ENCODE measurements at places on chromosomes 1 and 21.

GRCh38 chr1:243500512-243500911 is 244.7 kb downstream of the SDCCAG8 start:
- no peak for DNase-seq

DNA sequence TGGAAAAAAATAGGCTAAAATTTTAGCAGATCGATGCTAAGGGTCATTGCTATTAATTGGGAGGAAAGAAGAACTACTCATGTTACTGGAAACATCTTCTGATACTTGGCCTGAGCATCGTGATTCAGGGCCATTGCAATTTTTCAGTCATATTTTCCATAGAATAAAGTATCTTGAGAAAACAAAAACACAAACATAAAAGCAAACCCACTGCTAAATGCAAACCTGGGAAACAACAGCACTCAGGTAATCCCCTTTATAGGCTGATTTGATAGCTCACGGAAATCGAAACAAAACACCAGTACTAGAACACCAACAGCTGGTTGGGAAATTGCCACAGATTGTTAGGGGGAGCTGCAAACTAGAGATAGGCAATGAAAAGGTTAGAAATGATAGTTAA is 172.9 kb upstream of the ESRRG start:
- no peak for DNase-seq

DNA sequence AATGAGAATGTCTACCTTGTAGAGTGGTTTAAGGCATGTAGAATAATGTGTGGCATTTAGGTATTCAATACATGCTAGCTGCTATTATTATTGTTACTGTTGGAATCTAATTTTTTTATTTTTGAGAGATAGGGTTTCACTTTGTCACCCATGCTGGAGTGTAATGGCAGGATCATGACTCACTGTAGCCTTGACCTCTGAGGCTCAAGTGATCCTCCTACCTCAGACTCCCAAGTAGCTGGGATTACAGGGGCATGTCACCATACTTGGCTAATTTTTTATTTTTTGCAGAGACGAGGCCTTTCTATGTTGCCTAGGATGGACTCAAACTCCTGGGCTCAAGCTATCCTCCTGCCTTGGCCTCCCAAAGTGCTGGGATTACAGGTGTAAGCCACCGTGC is 61.9 kb downstream of the EPB41 start:
- no peak for DNase-seq

- no peak for DNase-seq
Measured at GRCh38 chr1:39494671-39495410, 3.4 kb downstream of the BMP8A start.

GRCh38 chr21:23729331-23729730 is 1878.0 kb downstream of the MRPL39 start:
- no peak for DNase-seq

- no peak for DNase-seq
Measured at GRCh38 chr1:58848818-58849411, 65.1 kb upstream of the JUN start.

DNA sequence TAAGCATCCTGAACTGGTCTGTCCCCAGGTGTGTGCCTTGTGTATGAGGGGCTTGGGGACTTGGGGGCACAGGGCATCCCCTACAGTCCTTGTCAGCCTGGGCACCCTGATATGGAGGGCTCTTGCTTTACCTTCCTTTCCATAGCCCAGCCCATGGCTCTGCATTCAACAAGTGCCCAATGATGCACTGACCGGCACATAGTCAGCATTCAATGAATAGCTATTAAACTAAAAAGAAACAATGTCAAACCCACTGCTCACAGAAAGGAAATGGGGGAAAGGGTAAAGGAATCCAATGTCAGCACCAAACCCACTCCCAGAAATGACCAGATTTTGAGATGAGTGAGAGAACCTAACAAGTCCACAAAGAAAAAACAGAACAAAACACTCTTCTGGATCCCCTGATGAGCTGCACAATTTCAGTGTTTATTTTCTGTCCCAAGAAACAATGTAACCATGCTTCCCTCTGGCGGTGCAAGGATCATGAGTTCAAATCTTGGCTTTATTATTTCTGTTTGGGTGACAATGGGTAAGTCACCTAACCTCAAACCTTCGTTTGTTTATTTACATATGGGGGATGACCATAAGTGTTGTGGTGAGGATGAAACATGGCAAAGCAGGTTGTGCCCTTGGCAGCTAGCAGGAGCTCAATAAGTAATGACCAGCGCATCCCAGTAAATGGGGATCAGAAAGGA is 22.0 kb downstream of the SYT6 start:
- no peak for DNase-seq

DNA sequence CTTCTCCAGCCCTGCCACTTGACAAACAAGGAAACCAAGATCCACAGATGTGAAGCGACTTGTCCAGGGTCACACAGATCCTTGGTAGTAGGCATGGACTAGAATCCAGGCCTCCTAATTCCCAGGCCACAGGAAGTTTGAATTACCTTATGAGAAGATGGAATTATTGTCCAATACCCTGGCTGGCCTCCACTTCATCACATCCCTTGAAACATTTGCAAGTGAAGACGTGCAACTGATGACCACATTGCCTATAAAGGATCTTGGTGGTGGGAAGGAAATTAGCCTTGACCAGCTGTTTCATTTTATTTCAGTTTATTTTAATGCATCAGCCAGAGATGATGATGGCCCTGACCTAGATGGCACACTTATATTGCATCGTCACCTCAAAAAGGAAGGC is 165.8 kb upstream of the CAMK1G start:
- no peak for DNase-seq

DNA sequence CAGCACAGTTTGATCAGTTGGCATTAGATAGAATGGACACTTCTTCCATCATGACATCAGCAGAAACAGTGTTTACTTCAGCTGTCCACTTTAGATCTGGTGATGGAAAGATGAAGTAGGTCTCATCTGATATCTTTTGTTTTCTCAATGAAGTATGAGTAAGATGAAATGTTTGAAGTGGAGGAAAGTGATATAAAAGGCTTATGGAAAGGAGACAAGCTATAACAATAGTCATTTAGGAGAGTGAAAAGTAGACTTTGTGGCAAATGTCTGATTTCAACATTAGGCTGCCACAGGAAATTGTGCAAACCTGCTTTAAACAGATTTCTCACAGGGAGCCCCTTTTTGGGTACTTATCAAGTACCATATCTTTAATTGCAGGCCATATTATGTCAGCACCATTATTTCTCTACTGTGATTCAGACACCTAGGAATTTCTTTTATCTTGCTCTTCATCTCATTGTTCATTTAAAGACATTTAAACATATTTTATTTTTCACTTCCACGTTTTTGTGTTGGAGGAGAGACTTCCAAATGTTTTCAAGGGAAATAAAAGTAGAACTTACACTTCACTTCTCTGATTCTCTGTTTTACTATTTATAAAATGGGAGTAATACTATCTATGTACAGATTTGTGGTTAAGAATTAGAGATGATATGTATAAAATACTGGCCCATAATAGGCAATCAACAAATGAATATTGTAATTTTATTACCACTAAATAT is 18.1 kb downstream of the PDC start:
- no peak for DNase-seq

- no peak for DNase-seq
Measured at GRCh38 chr1:226397011-226397926, 10.6 kb downstream of the PARP1 start.

GRCh38 chr1:245118806-245119205 is 36.0 kb upstream of the KIF26B start:
- DNase-seq: no peak

DNA sequence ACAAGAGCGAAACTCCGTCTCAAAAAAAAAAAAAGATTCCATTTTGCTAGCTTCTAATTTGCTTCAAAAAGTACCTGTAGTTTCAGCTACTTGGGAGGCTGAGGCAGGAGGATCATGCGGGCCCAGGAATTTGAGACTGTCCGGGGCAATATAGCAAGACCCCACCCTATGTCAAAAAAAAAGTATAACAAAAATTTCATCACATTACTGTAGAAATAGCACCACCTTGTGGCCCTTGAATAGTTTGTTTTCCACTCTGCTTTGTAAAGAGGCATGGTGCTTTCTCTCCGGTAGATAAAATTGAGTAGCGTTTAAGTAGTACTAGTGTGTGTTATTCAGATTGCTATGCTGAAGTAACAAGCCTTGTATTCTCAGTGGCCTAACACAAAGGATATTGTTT is 18.2 kb upstream of the MSTO1 start:
- DNase-seq: peak; percentile 43

GRCh38 chr1:98706173-98706843 is 44.8 kb downstream of the SNX7 start:
- DNase-seq: no peak

DNA sequence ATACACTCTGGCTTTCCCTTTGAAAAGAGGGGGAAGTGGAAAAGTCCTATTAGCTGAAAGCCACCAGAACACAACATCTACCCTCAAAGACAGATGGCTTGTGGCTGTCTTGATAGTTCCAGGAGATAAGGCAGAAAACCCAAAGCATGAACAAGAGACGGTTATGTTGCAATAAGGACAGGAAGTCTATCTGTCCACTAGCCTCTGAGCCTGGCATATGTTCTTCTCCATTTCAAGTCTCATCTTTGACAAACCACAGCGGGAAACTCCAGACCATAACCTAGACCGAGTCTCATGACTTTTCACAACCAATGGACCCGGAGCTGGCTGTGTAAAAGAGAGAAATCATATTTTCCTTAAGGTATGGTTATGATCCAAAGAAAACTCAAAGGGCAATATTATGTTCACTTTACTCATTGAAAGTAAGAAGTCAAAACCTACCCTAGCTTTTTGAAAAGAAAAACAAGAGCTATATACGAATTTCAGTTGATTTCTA is 33.8 kb downstream of the DUSP10 start:
- peak; percentile 36 for DNase-seq

DNA sequence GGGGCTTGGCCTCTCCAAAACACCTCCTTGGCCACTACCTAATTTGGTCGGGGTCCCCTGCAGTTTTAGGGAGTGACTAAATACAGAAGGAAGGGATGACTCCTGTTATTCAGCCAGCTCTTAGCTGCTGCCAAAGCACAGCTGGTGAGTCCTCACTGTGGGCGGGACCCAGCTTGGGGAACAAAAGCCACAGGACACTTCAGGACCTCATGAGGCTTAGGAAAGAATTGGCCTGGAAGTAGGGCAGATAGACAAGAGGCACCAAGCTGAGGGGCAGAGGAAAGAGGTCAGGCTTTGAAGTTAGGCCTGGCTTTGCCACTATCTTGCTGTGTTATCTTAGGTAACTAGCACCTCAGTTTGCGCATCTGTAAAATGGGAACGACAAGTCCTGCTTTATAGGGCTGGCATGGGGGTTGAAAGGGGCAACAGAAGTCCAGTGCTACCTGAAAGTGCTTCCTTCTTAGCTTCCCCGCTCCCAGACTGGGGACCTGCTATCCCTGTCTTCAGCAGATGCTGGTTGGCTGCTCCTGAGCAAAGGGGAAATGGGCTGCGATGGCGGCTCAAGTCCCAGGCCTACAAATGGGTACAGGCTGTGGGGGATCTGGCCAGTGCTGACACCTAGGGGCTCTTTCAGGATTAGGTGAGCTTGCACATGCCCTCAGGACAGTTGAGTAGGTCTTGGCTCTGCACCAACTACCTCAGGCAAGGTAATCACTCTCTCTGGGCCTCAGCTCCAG is 15.7 kb downstream of the IFI6 start:
- no peak for DNase-seq

DNA sequence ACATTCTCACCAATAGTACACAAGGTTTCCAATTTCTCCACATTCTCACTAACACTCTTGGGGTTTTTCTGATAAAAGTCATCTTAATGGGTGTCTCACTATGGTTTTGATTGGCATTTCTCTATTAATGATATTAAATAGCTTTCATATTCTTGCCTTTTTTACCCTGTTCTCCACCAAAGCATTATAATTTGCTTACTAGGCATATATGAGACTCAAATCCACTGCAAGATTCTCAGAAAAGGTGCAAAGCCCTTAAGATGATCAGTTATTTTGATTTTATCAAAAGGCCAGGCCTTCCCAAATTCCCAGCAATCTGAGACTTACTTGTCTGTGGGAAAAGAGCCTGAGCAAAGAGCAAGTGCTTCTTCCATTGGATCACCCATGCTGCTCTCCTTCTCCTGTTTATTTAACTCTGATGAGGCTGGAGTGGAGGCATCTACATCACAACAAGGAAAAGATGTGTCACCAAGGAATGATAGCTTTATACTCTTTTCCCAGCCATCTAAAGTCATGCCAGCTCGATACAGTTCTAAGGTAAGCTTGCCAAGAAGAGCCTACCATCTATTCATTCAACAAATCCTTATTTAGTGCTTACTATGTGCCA is 24.6 kb downstream of the CLSPN start:
- no peak for DNase-seq

- DNase-seq: no peak
Measured at GRCh38 chr1:41777695-41778094, 141.0 kb downstream of the HIVEP3 start.

Measured in stimulated activated CD4-positive, alpha-beta T cell treated with anti-CD3 and anti-CD28 coated beads, Interleukin-12 subunit alpha, Interleukin-12 subunit beta, amount 100 ng/mL, for 48 hours (primary cell).